ENCODE measurements at places on chromosomes 13 and 19.

DNA sequence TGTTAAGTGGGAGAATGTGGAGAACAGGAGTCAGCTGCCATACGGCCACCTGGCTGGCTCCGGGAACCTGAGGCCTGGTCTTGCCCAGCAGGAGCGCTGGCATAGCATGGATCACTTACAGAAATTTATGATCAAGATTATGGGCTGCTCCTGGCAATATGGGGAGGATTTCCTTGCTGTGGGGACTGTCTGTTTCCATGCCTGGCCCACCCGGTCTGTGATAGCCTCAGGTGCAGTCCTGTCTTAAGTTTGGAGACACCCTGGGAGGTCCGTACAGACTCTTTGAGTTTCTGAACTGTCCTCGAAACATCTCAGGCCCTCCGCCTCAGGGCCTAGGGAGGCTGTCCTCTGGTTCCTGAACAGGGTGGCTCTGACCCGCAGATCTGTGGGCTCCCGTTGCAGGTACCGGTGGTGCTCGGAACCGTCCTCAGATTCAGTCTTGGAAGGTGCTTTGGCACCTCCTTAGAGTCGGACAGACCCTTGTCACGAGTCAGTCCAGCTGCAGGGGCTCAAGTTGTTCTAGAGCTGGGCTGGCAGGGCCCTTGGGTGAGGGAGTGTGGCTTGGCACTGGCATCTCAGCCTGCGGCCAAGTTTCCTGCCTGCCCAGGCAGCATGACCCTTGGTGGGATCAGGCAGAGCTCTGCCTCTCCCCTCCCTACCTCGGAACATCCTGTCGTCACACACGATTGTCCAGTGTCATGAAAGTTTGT lies 4.9 kb downstream of the TFDP1 start:
- ATAC-seq, result no peak

GRCh38 chr19:10724573-10725071 lies 6.7 kb downstream of the DNM2 start:
- no peak for ATAC-seq

GRCh38 chr19:662207-662961 lies 630 bp downstream of the RNF126 start:
- peak; percentile 17 for ATAC-seq

DNA sequence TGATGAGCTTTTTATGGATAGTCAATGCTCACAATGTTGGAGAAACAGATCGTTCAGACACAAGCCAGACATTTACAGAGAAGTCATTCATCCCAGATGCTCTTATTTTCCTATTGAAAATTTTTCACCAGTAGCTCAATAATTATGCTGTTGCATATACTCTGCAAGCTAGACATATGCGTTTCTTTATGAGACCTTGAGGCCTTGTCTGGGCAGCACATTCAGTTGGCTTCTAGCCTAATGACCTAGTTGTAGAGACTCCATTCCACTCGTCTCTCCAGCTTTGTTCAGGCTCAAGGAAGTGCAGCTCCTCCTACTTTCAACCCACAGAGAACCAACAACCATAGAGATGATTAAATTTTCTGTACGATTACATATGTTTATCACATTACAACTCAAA lies 237.7 kb downstream of the MZT1 start:
- no peak for ATAC-seq

DNA sequence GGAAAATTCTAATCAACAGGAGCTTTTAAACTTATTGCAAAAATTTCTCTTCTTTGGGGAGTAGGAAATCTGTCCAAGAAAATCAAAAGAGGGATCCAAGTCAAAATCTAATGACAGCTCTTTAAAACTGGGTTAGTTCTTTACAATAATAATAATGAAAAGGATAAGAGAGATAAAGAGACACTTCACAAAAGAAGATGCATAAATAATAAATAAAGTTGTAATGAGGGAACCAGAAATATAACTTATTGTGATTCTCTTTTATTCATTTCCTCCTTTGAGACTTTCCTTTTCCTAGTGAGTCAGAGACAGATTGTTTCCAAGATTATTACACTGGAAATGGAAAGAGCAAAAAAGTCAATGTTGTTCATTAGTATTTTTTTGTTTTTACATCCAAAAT lies 1029.3 kb downstream of the PCDH17 start:
- no peak for ATAC-seq

DNA sequence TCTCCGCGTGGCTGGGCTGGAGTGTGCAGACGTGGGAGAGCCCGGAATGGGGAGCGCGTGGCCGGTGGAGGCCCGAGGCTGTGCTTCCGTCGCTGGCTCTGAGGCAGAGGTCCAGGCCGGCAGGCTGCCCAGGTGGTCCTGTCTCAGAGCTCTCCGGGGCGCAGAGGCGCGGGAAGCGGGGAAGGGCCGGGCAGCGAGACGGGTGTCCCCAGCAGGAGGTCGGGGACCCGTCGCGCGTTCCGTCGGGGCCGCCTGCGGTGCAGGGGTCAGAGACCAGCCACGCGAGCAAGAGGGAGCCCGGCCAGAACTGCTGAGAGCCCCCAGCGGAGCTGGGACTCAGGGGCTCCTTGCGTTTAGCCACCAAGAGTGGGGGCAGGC lies 1.3 kb upstream of the C1QTNF9 start:
- no peak for ATAC-seq

DNA sequence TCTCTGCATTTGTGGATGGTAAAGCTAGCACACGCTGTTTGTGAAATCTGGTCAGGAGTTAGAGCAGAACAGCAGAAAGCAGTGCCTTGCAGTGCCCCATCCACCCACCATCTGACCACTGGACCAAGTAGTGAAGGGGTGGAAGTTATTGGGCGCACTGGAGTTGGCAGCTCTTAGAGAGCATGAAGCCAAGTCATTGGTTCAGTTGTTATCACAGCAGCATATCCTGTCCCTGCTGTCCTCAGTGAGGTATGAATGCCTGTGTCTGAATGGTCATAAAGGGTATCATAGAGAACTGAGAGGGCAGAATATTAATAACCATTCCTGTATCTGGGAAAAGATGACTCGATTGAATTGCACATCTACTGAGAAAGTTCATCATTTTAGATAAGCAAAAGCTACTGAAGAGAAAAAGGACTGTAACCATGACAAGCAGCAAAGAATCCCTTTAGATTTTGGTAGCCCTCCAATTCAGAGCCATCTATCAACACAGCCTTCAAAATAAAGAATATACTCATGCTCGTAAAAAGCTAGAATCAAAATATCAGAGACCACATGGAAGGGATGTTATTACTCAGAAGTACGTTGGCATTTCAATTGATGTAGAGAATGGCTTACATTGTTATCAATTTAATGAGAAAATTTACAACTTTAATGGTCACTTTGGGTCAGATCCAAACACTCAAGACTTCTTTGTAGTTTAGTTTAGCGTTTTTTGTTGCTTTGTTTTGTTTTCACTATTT lies 919.0 kb downstream of the EFNB2 start:
- ATAC-seq, result no peak

GRCh38 chr19:11194656-11195558 lies 2.4 kb downstream of the KANK2 start:
- ATAC-seq, result no peak

DNA sequence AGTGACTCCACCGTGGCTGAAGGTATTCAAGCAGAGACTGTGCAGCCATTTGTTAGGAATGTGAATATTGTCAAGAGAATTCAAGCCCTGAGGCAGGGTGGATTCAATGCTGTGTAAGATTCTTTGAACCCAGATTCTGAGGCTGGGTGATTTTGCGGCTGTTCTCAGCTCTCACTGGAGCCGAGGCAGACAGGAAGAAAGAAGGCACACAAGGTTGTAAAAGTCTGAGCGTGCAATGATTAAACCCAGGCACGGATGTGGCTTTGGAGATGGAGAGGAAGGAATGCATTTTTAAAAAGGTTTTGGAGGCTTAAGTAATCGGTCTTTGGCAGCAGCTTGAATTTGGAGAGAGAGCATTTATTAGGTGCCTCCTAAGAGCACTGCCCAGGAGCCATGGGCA lies 187.9 kb downstream of the KATNAL1 start:
- no peak for ATAC-seq

DNA sequence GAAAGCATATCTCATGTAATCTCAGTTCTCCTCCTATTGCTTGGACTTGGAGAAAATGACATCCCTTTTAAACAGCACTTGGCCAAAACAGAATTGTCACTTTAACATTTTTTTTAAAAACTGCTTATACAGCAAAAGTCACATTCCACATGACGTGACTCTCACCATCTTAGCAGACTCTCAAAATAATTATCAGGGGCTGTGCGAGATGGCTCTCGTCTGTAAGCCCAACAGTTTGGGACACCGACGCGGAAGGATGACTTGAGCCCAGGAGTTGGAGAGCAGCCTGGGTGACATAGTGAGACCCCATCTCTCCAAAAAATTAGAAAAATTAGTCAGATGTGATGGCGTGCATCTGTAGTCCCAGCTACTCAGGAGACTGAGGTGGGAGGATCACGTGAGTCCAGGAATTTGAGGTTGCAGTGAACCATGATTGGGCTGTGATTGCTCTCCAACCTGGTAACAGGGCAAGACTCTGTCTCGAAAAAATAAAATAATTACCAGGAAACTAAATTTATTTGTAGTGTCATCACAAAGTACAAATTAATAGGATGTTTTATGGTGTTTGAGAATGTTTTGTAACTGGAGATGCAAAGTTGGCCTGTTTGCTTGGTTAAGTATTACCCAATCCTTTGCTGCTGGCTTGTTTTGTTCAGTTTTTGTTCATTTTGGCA lies 8.8 kb downstream of the SAFB start:
- ATAC-seq, result no peak

DNA sequence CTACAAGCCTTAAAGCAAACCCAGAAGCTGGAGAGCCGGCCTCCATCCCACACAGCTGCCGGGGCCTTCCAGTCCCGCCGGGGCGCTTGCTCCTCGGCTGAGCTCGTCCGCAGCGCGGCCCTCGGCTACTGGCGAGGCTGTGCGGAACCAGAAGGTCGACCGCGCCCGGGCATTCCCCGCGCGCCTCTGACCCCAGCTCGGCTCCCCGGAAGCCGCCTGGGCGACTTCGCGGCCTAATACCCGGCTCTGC lies 863 bp downstream of the ANKRD10 start:
- no peak for ATAC-seq

DNA sequence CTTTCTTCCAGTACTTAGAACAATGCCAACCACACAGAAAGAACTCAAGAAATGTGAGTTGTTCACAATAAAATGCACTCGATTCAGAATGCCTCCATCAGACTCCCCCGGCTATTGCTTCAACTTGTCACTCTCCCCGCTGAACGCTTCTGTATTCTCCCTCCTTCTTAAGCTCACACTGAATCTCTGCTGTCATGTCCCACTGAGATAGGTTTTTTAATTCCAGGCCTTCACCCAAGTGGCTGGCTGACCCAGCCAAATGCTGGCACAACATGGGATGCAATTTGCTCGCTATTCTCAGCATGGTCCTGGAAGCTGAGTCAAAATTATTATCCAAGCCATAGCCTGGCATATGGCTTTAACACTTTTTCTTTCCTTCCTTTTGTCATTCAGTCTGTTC lies 76.8 kb upstream of the SERP2 start:
- ATAC-seq, result no peak

GRCh38 chr13:112669881-112670499 lies 19.8 kb upstream of the ATP11A start:
- peak; percentile 13 for ATAC-seq
